ENCODE measurements at places on chromosomes 6 and 20.

- DNase-seq, result no peak
These were observed at the start of gene EPB41L1 for GRCh38 chr20:36154700-36155628. Gene EPB41L1 (plus strand): TSS chr20:36154740. CDS start chr20:36173778, 19,038 bp downstream.

- no peak for DNase-seq
These were observed 25.2 kb downstream of the RFPL4B start for GRCh38 chr6:112372226-112372806.

- no peak for DNase-seq
These were observed 63.3 kb downstream of the YTHDF1 start for GRCh38 chr20:63152322-63153253.

DNA sequence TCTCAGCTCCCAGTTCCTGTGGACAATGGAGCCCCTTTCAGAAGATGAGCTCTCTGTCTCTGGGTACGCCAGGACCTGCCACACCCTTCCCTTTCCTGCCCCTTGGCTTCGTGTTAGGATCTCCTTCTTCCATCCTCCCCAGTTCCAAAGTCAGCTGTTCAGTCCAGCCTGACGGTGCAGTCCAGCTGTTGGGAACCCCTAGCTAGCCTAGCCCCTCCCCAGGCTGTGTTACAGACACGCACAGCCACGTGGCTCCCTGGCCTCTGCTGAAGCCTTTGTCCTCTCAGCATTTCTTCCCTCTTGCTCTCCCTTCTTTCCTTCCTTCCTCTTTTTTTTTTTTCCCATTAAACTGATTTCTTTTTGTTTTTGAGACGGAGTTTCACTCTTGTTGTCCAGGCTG lies 12.4 kb upstream of the TFAP2C start:
- no peak for DNase-seq

GRCh38 chr20:24682496-24682985 lies 213.1 kb downstream of the SYNDIG1 start:
- no peak for DNase-seq

GRCh38 chr6:2857580-2858337 lies 16.1 kb upstream of the SERPINB1 start:
- DNase-seq, result no peak

DNA sequence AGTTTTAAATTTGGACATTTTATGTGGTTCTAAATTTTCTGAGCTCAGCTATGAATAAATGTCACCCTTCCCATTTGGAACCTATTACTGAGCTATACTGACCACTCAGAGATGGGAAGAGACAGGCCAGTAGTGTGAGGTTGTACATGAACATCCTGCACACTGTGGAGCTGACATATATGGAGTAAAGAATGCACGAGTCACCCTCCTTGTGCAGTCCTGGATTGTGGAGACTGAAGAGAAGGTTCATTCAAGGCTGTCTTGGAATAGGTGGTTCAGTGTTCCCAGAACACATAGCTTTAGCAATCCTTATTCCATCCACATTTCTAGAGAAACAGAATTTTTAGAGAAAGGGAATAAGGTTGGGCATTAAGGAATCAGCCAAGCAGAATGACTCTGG lies 50.3 kb upstream of the OGFRL1 start:
- no peak for DNase-seq

DNA sequence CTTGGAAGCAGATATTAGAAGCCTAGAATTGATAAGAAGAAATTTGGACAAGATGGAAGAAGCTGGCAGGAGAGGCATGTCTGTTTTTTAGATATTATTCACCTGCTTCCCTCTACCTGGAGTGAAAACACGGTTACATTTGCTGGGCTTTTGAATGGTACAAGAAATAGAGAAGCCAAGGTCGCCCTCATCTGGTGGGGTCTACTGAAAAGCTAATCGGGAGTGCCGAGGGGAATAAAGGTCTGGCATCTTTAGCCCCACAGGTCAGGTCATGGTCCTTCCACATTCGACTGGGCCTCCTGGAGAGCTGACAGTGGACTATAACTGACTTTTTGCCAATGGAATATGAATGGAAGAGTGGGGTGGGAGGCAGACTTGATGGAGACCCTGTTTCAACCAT lies 4.6 kb upstream of the C2 start:
- DNase-seq, result no peak

- no peak for DNase-seq
These were observed 163.5 kb upstream of the THBS2 start for GRCh38 chr6:169417101-169417500.

DNA sequence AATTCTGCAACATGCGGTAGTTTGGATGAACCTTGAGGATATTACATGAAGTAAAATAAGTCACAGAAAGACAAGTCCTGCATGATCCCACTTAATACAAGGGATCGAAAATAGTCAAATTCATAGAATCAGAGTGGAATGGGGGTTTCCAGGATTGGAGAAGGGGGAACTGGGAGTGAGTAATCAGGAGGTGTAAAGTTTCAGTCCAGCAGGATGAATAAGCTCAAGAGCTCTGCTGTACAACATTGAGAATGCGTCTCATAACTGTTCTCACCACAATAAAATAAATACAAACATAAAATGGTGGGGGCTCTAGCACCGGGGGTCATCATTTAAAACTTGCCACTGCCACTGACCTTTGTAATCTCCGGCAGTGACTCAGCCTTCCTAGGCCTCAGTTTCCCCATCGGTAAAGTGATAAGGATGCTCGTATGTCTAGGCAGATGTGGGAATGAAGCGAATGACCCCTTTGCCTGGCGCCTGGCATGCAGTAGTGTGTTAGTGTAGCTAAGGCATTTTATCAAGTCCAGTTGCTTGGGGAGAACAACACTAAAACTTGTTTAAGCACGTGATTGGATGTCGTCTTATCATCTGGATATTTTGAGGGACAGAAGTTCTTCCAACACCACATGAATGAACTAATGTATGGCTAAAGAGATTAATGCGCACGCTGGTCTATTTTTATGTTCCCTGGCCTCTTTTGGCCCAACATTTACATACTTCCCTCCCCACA lies 421.1 kb downstream of the QKI start:
- no peak for DNase-seq

- peak; percentile 29 for DNase-seq
These were observed 18.0 kb upstream of the DEFB129 start for GRCh38 chr20:208942-209566.

Measured in HS-27A (cell line).